Lung microvascular endothelial cell (primary cell): ENCODE measurements at places on chromosomes 2 and 18. TPM values are rescaled to one million over a fixed set of nuclear protein-coding genes. Genes with fewer than 3 reads are reported as not detected.

MC5R gene
- not detected in 2 replicates for total RNA-seq

CYP1B1 gene
- total RNA-seq = 0.20 TPM in 1 of 2 replicates, not detected in the other

- DNase-seq = no peak
These were observed 44.3 kb upstream of the GPR39 start for GRCh38 chr2:132372276-132372675.

DNA sequence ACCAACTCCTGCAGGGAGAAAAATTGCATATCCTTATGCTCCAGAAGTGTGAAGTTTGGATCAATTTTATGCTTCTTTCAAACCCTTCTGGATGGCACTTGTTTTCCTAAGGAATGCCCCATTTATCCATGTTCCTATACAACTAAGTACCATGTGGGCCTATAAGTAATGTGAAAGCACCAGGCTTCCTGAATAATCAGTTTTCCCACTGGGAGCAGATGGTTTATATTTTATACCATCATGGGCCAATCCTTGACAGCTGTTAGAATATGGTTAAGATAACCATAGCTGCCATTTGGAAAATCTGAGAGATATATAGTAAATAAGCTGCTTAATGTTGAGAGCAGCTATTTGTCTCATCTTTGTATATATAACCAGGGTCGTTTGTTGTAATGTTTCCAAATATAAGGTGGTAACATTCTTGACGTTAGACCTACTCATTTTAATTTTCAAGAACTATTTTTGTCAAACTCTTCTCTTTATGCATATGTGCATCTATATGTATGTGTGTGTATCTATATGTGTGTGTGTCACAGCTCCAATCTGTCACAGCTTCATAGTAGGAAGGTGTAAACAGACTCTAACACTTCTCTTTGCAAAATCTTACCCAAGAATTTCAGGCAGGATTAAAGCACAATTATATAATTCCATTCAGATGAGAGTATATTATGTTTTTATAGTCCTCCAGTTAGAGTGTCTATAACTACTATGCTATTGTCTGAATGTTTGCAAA is 458.7 kb upstream of the GCFC2 start:
- no peak for DNase-seq

GRCh38 chr18:8900552-8900951 is 195.2 kb downstream of the MTCL1 start:
- DNase-seq = no peak

GRCh38 chr2:24834733-24835395 is 41.6 kb downstream of the CENPO start:
- no peak for DNase-seq

DNA sequence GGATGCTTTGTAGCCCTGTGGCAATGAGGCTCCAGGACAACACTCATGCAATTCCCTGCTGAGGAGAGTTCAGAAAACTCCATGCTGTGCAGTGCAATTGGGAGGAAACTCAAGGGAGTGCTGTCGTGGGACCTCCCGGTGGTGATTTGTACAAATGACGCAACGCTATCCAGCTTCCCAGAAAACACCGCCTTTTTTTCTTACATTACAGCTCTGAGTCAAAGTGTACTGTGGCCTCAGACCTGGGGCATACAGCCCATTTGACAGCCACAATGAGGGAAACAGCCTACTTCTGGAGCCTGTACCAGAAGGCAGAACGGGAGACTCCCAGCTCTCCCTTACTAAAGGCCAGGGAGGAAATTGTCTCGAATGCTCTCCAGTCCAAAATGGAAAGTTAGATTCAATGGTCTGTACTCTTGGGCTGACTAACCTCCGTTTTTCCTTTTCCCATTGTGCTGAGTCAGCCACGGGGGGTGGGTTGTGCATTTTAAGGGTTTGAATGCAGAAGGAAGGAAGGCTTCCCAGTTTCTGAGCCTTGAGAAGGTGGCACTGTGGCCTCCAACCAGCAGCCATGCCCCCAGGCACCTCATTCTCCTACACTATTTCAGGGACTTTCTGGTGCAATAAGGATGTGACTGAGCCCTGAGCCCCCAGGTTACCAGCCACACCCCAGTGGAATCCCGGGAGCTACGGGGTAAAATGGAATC is 16.4 kb upstream of the CYP1B1 start:
- peak; percentile 73 for DNase-seq

- DNase-seq = no peak
These were observed at the start of gene FAM228A for GRCh38 chr2:24174851-24175277. TSS of gene FAM228A (plus strand) at chr2:24175053. CDS start at chr2:24175481, 428 bp downstream.

GRCh38 chr2:207257251-207258250 is 91.8 kb upstream of the KLF7 start:
- no peak for DNase-seq

- DNase-seq = no peak
These were observed 8.8 kb downstream of the EVX2 start for GRCh38 chr2:176074919-176075425.

GRCh38 chr2:1478311-1479305 is 65.3 kb downstream of the TPO start:
- no peak for DNase-seq
